Activated T-helper 1 cell treated with anti-CD3 and anti-CD28 coated beads, Interleukin-2, amount 50 U/mL, for 16 hours (primary cell): ENCODE measurements at places on chromosomes 3 and 15.
A peak's percentile ranks its signal among the peaks of the same experiment; 100 is the strongest.

DNA sequence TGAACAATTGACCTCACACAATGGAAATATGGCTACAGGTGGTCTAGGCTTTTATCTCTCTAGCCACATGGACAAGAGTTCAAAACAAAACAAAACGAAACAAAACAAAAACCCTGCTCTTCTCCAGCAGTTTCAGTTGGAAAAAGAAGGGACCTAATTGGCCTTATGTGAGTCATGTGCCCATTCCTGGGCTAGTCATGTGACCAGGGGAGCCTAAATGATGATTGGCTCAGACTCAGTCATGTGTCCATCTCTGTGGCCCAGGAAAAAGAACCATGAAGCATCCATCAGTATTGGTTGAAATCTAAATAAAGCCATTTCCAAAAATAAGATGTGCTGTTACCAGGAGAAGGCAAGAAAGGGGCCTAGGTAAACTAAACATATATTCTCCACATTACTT is 96.8 kb downstream of the ANXA2 start:
- DNase-seq, result no peak

- no peak for DNase-seq
These were observed 146.1 kb upstream of the SLC24A5 start for GRCh38 chr15:47974724-47975123.

GRCh38 chr15:84714372-84714771 is 1.6 kb downstream of the SEC11A start:
- DNase-seq, result no peak

GRCh38 chr15:58980351-58980939 is 7.0 kb upstream of the RNF111 start:
- DNase-seq, result no peak

GRCh38 chr15:74316141-74316540 is 51.3 kb downstream of the CYP11A1 start:
- no peak for DNase-seq

DNA sequence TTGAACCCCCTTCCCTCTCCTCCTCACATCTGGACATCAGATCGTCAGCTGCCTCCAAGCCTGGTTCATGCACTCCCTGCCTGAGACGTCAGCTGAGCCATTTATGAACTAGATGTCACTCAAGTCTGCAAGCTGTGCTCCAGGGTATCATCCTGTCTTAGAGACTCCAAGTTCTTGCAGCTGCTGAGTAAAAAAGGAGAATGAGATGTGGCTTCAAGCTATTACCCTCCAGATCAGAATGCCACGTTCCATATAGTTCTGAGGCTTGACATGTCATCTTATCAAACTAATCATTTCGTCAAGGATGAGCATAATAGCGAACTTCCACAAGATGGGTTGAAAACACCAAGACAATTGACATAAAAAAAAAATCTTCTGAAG is 766.3 kb downstream of the TBL1XR1 start:
- DNase-seq, result no peak

DNA sequence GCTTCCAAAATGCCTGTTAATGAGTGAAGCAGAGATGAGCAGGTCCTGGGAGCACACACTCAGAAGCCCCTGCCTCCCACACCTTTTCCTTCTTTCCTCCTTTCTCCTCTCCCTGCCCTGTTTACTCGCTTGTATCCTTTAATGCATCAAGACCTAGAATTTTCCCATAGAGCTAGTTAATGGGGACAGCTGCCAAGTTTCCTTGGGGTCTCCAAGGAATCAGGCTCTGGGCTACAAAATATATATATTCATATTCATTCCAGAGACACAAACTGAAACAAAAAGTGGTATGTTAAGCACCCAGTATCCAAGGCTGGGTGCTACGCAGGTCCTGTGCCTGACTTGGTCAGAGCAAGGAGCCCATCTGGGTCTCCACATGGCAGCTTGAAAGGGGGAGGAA is 235.6 kb downstream of the MYRIP start:
- no peak for DNase-seq

DNA sequence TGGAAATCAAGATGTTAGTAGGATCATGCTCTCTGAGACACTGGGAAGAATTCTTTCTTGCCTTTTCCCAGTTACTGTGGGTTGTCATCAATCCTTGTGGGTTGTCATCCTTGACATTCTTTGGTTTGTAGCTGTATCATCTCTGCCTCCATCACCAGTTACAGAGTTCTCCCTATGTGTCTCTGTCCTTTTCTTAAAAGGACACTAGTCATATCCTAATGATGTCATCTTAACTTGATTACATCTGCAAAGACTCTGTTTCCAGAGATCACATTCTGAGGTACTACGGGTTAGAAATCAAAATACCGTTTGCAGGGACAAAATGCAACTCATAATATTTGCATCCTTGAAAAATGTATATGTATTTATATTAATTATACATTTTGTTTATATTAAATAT is 500.4 kb downstream of the ZBBX start:
- DNase-seq, result no peak

DNA sequence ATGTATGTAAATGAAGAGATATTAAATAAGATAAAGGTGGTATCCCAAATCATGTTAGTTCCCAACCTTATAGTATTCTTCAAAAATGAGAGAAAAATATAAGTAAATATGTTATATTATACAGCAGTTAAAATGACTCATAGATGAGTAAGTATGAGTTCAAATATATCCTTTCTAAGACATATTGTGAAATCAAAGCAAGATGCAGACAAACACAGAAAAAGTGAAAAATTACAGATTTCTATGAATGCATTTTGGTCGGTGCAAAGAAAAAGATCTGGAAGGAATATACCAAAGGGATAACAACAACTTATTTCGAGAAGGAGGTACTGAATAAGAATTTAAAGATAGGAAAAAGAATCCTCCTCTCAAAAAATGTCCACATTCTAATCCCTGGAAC is 181.2 kb upstream of the TTC14 start:
- DNase-seq, result no peak

GRCh38 chr3:144466114-144466513 is 494.5 kb downstream of the DIPK2A start:
- no peak for DNase-seq

GRCh38 chr3:62159709-62160092 is 213.6 kb downstream of the FEZF2 start:
- DNase-seq, result no peak

GRCh38 chr3:189404797-189405484 is 226.2 kb upstream of the TP63 start:
- no peak for DNase-seq

DNA sequence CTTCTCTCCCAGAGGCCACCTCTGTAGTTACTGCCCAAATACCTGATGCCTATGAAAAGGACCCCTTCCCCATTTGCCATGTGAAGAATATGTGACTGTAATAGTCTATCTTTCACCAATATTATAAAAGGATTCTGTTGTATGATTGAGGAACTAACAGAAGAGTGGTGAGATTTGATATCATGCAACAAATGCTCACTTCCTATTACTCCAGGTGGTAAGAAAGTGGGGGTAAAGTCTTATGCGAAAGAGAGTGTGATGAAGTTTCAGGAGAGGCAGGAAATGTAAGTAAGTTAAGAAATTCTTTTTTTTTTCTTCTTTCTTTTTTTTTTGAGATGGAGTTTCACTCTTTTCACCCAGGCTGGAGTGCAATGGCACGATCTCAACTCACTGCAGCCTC is 24.4 kb upstream of the RAP2B start:
- no peak for DNase-seq

DNA sequence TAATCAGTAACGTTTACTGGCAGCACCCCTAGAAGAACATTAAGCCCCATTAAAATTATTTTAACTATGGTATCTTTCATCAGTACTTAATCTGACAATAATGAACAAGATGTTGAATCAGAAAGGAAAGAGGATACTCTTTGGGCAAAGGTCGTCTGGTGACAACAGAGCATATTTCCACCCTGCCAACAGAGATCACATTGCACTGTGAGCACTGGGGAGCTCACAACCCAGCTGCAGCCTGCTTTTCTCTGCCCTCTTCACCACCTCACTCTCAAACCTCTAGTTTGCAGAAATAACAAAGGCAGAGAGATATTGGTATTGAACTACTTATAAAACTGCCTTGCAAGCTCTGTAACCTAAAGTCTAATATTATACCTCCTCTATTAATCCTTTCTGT is 130.0 kb downstream of the FBN1 start:
- DNase-seq, result no peak

GRCh38 chr15:57505056-57505715 is 86.5 kb upstream of the MYZAP start:
- no peak for DNase-seq

GRCh38 chr3:14602006-14602803 is 49.4 kb upstream of the CCDC174 start:
- no peak for DNase-seq

DNA sequence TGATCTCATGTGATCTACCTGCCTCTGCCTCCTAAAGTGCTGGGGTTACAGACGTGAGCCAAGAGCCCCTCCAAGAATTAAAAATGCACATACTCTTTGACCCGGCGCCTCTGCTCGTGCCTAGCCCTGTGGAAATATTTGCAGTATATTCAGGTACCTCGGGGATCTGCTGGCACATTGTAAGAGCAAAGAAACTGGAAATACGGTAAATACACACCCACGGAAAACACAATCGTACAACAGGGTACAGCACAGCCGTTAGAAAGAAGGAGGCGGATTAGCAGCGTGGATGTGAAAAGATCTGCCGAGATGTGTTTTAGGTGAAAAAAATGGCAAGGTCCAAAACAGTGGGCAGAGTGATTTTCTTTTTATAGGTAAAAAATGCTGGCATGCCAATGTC is 6.1 kb upstream of the HDAC11 start:
- no peak for DNase-seq

DNA sequence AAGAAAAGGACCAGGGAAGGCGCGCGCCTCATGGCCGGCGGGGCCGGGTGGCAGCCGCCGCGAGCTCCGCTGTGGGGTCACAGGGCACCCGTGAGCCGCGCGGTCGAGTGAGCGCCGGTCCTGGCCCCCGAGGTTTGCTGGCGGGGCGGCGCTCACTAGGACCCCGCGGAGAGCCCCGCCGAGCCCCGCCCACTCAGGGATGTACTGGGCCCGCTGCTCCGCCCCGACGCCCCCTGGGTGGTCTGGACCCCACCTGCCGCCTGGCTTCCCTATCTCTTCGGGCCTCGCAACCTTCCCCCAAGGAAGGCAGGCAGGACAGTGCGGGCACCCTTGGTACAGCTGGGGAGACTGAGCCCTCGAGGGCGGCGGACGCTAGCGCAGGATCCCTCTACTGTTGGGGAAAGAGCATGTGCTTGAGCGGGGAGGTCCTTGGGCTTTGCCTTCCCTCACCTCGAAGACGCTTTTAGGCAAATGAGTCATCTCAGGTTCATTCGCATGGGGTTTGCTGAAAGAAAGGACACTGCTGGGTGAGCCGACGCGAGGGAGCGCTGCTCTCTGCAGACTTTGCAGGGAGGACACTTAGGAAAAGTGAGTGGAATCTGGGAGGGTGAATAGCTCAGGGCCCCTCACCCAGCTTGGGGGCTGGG is at the start of gene CHRNB4:
Gene CHRNB4 (minus strand): TSS at position 109 of the 647 bp plus-strand sequence. CDS start 77 bp downstream, at position 32.
- DNase-seq, result no peak

- no peak for DNase-seq
These were observed 853 bp downstream of the TCAIM start for GRCh38 chr3:44339181-44340057.

GRCh38 chr15:99436542-99437314 is 129.1 kb upstream of the MEF2A start:
- no peak for DNase-seq

DNA sequence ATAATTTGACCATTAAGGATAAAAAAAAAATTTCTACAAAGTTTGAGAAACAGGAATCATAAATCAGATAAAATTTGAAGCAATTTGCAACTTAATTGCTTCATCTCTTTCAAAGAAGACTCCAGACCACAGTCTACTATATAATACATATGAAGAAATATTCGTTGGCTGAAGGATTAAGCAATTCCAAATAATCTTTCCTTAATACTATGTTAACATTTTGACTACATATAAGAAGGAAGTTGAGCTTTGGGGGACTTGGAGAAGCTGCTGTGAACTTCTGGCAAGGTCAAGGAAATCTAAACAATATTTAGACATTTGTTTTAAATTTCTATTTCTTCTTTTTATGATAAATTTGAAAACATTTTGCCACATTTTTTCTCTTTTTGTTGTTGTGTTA is 13.5 kb upstream of the GABRR3 start:
- DNase-seq, result no peak

- no peak for DNase-seq
These were observed 42.8 kb upstream of the RPL35A start for GRCh38 chr3:197907196-197907595.

DNA sequence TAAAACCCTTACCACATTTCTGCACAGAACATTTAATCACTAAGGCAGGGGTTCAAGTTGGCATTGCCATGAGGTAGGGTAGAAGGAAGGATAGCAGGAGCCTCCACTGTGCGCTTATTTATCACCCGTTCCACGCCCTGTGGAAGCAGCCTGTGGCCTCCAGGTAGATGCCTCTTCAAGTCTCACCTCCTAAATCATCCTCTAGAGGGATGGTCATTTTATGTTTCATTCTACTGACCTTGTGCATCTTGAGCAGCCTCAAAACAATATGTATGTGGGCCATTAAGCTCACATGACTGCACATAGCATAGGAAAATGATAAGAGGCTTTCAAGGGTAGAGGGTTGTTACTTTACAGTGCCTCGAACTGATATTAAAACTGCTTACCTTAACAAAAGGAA is 546.2 kb downstream of the GRM7 start:
- DNase-seq, result no peak

DNA sequence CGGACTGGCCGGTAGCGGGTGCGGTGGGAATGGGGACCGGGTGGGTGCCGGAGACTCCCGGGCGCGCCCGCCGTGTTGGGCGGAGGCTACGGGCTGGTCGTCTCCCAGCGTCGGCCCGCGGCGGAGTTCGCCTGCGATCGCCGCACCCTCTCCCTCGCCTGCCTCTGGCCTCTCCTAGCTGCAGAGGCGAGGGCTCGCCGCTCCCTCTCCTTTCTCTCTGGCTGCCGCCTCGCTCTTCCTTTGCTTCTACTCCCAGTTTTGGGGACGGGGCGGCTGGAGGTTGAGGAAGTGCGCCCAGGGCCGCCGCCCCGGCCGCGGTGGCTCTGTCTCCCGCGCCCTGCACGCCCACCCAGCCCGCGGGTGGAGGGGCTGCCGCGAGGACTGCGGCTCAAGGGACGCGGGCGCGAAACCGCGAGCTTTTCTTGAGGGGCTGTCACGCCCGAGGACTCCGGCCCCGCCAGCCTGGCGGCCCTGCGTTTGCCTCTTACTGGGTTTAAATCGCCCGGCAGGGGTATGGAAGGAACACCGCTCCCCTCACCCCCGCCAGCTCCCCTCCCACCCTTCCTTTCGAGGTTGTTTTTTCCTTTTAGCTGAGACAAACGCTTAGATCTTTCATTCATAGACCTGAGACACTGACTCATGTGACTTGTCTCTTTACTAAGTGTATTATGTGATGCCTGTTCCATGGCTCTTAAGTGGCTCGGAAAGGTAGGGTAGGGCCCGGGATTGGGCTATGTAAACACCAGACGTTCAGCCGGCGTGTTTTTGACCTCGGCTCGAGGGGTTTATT is 654 bp downstream of the PIK3CA start:
- peak; percentile 50 for DNase-seq

DNA sequence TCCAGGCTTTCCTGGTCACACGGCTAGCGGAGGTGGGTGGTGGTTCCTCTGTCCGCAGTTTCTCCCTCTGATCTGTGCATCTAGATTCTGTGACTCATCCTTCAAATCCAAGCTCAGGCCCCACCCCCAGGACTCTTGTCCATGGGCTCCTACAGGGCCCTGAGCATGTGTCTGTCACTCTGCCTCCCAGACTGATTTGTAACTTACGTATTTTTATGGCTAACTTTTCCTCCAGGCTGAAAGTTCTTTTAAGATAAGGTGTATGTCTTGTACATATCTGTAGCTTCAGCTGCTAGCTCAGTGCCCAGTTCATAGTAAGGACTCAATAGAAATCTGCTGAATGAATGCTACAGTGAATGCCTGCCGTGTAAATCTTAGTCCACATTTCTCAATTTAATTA is 8.0 kb downstream of the ESYT3 start:
- no peak for DNase-seq
